ENCODE measurements at places on chromosomes 7 and 10.

DNA sequence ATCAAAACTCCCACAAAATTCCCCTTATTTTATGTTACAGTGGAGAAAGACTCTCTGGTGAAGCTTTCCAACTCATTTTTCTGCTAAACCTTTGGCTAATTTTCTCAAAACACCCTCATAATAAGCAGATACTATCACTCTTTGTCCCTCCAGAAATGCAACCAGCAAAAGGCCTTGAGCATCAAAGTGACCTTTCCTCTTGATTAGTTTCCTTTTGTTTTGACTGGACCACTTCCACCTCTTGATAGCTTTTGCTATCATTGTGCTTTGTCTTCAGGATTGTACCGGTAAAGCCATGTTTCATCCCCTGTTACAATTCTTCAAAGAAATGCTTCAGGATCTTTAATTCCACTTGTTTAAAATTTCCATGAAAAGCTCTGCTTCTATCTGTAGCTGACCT lies 115.1 kb upstream of the SLC13A1 start:
- DNase-seq, result no peak

GRCh38 chr10:1177936-1178335 lies 121.8 kb downstream of the WDR37 start:
- no peak for DNase-seq

DNA sequence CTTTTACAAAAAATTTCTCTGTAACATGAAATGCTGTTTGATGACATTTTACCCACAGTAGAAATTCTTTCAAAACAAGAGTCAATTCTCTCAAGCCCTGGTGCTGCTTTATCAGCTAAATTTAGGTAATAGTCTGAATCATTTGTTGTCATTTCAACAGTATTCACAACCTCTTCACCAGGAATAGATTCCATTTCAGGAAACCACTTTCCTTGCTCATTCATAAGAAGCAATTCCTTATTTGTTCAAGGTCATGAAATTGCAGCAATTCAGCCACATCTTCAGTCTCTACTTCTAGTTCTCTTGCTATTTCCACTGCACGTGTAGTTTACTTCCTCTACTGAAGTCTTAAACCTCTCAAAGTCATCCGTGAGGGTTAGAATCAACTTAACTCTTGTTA lies 14.1 kb downstream of the STAG3 start:
- DNase-seq, result no peak

DNA sequence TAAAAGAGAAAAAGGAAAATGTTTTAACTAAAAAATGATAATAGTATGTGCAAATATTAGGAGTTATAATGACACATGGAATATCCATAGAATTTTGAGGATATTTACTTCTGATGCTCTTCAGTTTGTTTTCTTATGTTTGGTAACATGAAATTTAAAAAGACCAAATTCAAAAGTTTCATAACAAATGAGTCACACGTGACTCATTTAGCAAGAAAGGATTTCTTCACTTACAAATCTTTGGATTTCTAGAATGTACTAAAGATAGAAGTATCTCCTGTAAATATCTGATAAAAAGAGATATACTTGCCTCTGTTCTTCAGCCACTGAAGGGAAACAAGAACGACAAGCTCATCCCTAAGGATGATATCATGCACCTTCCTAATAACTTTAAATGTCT lies 774.5 kb upstream of the LRRTM3 start:
- DNase-seq, result no peak

- no peak for DNase-seq
These were observed 16.1 kb downstream of the BUD23 start for GRCh38 chr7:73699370-73700068.

- no peak for DNase-seq
These were observed 27.7 kb upstream of the INSIG1 start for GRCh38 chr7:155269766-155270585.

- peak; percentile 31 for DNase-seq
These were observed 153.8 kb downstream of the GNAI1 start for GRCh38 chr7:80288175-80289122.

DNA sequence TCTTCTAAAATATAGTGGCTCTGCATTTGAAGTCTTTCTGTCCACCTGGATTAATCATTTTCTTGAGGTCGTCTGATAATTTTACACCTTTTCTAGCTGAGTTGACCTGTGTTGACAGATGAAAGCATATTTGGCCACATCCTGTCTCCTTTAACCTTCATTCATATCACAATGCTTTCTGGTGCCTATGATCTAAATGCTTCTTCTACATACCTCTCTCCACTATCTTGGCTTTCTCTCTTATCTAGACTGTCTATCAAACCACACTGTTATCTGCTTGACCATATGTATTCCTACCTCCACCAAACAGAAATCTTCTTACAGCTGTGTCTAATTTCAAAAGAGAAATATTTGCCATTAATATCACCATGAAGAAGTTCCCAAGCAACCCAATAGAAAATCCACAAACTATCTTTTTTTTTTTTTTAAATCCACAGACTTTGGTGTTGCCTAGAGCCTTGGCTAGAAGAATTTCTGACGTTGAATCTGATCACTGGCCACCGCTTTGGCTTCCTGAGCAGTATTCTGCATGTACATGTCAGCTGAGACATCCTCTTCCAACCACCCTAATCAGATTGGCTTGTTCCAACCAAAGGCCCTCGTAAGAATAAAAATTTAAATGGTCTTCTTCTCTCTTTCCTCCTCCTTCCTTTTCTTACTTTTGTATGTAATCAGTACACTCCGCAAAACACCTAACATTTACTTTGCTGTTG lies 66.3 kb upstream of the SP4 start:
- no peak for DNase-seq

DNA sequence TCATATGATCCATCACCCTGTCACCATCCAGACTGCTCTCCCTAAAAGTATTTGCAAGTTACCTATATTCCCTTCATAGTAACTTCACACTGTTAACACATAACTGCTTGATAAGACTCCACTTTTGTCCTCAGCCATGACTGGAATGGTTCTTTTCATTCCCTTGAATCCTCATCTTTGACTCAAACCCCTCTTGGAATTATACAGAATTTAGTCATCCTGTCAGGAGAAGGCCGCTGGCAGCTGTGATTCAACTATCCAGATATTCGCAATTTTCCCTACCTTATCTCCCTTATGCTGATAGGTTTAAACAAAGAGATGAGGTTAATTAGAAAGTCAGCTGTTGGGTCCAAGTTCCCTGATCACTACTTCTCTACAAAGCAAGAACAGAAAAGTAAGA lies 143.0 kb upstream of the HPS1 start:
- DNase-seq, result no peak

- DNase-seq, result no peak
These were observed 694.6 kb upstream of the SORCS1 start for GRCh38 chr10:107859065-107859464.

- DNase-seq, result no peak
These were observed 299.9 kb downstream of the AUTS2 start for GRCh38 chr7:69898189-69898588.

DNA sequence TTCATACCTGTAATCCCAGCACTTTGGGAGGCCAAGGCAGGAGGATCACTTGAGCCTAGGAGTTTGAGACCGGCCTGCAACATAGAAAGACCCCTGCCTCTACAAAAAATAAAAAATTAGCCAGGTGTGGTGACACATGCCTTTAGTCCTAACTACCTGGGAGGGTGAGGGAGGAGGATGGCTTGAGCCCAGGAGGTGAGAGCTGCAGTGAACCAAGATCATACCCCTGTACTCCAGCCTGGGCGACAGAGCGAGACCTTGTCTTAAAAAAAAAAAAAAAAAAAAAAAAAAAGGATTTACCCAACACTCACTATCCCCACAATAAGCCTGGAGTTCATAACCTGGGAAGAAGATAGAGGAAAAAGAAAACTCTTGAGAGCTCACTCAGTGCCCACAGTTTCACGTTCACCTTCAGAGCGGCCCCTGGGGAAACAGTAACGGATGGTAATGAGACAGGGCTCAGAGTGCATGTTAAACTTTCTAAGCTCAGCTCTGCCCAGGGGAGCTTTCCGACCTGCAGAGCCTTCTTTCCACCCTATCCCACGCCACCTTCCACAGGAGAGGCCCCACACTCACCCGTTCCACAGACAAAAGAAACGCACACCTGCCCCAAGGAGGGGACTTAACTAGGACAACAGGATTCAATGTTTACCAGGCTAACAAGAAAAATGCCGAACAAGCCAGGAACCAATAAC lies 259.8 kb upstream of the KLF14 start:
- DNase-seq, result no peak

DNA sequence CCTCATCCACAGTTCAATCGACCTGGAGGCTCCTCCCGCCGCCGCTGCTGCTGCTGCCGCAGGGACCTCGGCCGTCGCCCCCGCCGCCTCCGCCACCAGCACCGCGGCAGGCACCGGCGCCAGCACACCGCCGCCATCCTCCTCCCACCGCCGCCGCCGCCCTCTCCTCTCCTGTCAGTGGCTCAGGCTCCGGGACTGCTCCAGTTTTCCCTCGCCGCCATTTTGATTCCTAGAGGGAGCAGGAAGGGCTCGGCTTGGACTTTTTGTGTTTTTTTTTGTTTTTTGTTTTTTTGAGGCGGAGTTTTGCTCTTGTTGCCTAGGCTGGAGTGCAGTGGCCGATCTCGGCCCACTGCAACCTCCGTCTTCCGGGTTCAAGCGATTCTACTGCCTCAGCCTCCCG lies 3.0 kb upstream of the MCM10 start:
- DNase-seq, result no peak

GRCh38 chr10:48224296-48224695 lies 50.2 kb downstream of the FRMPD2 start:
- DNase-seq, result no peak

DNA sequence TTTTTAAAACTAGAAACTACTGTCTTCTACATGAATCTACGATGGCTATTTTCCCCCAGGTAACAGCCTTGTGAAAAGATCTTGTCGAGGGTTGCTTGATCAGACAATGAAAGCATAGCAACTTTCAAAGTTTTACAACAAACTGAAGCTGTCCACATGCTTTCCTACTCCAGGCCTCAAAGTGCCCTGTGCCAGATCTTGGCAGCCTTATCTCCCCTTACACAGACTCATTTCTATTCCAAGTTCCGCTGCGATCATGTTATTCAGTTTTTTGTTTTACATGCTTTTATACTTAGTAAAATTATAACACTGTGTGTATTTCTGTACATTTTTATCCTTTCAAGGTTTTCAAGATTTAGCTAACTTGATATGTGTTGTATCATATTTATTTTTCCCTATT lies 661.7 kb upstream of the SORCS1 start:
- DNase-seq, result no peak

- DNase-seq, result no peak
These were observed 57.2 kb downstream of the RASGEF1A start for GRCh38 chr10:43209651-43210141.

GRCh38 chr7:144982133-144982532 lies 146.3 kb upstream of the TPK1 start:
- no peak for DNase-seq

- no peak for DNase-seq
These were observed 72.3 kb upstream of the APBB1IP start for GRCh38 chr10:26365681-26366358.

- peak; percentile 63 for DNase-seq
These were observed 804 bp downstream of the TMEM106B start for GRCh38 chr7:12211711-12212485.

DNA sequence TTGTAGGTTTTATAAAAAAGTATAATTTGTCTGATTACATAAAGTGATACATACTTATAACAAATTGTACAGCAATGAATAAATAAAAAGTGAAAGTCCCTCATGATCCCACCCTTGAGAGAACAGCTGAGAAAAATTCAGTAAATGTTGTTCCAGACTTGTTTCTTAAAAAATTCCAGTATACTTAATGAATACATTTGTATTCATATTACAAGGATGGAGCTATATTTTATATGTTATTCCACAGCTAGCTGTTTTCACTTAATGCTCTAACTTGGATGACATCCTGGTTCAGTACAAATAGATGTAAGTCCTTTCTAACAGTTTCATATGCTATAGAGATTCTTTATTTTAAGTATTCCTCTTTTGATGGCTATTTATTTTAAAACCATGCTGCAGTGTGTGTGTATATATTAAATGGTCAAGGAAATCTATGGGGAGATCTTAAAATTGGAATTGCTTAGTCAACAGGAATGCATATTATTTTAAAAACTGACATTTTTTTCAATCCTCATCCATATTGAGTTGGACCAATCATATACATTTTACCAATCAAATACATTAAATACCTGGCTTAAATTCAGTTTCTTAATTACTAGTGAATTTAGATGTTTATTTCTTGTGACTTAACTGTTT lies 8.9 kb downstream of the STAMBPL1 start:
- no peak for DNase-seq

DNA sequence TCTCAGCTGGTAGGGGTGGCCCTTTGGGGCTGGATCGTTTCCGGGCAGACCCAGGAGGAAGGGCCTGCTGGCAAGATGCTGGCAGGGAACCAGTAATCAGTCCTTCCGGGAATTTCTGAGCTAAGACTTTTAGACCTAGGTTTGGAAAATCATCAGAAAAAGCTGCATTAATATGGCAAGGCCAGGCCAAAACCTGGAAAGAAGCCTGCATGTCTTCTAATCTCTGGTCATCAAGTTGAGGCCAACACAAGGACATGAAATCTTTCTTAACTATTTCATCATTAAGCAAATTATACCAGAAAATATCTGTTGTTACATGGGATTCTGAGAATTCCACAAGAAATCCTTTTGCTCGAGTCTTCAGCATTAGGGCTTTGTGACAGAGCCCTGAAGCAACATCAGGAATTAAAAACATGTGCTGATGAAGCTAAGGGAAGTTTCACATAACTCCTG lies 19.9 kb downstream of the CPA1 start:
- no peak for DNase-seq

- no peak for DNase-seq
These were observed 19.3 kb downstream of the CACNB2 start for GRCh38 chr10:18159557-18159956.

DNA sequence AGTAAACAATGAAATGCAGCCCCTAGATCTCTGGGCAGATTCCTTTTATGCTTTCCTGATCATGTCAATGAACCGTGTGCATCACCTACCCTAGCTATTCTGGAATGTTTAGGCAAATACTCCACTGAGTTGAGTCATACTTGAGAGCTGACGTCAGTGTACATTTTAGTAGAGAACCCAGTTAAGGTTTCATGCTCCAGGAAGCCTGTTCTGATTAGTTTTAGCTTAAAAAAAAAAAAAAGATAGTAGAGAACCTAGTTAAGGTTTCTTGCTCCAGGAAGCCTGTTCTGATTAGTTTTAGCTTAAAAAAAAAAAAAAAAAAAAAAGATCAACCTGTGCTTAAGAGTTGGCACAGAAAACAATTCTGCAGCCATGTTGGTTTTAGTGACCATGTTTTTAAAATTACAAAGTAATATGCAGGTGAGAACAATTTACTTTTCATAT lies 3.7 kb upstream of the MCU start:
- no peak for DNase-seq
